ENCODE measurements at places on chromosomes 5 and 9. TPM values are rescaled to one million over a fixed set of nuclear protein-coding genes. Genes with fewer than 3 reads are reported as not detected.
A peak's percentile ranks its signal among the peaks of the same experiment; 100 is the strongest.

NR5A1 gene
- polyA plus RNA-seq, result not detected

HRH2 gene
- polyA plus RNA-seq, result 0.94 TPM

ENC1 gene
- 26.0 TPM for polyA plus RNA-seq

ABCA1 gene
- polyA plus RNA-seq, result 6.4 TPM

PHF24 gene
- 0.23 TPM for polyA plus RNA-seq

RNF183 gene
- polyA plus RNA-seq, result not detected

FAM174A gene
- 31.0 TPM for polyA plus RNA-seq

GRCh38 chr5:160097991-160098390, 21.3 kb downstream of the PWWP2A start:
- DNase-seq, result no peak

GRCh38 chr5:56305001-56305950, 72.1 kb upstream of the ANKRD55 start:
- no peak for DNase-seq

DNA sequence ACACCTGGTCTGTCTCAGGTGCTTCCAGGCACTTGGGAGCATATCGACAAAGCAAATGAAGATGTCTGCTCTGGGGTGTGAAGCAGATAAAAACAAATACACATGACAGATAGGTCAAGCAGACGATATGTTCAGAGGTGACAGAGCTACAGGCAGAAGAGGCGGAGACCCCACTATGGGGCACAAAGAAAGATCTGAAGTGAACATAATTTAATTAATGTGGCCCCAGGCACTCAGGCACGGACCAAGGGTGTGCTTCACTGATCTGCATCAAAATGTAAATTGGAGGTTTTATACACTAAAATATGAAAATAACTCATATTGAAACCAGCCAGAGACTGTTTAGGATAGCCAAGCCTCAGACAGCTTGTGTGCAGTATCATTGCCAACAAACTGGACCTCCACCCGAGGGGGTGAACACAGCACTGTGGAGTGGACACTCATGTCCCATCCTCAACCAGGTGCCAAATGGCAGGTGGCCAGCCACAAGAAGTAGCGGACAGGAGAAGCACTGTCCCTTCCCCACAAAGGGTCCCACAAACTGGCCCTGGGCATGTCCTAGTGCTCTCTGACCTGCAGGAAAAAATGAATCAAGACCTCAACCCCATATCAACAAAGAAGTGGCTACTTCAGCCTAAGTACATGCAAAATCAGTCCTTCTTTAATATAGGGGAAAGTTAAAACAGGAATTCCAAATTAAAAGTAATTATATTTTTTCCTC, 29.2 kb downstream of the ROR2 start:
- DNase-seq, result no peak

GRCh38 chr5:16791036-16791705, 144.9 kb downstream of the MYO10 start:
- peak; percentile 66 for DNase-seq

DNA sequence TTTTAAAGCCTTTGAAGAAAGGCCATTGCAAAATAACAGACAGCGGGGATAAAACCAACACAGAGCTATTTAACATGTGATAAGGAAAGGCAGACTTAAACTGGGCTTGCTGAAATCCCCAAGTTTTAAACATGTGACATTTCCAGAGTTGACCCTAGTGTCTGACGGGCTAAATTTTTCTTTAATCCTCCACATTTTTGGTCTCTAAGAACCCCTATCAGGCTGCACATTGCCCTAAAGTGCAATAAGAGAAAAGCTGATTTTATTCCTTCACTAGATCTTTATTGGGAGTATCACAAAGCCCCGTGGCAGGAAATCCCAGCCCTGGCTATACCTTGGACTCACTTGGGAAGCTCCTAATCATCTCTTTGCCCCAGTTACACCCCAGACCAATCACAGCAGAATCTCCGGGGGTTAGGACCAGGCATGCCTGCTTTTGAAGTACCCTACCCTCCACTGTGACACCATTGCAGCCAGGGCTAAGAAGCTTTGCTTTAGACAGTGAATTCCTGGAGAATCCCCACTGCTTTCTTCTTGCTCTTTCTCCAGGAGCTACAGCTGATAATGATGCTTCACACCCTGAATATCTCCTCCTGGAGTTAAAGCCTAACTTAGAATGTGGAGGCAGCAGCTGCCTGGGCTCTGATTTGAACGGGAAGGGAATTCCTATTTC, 20.1 kb upstream of the COL15A1 start:
- no peak for DNase-seq

GRCh38 chr9:71279151-71279739, 157.8 kb upstream of the TRPM3 start:
- DNase-seq, result peak; percentile 15

GRCh38 chr9:72649127-72649442, 127.7 kb downstream of the TMC1 start:
- no peak for DNase-seq

DNA sequence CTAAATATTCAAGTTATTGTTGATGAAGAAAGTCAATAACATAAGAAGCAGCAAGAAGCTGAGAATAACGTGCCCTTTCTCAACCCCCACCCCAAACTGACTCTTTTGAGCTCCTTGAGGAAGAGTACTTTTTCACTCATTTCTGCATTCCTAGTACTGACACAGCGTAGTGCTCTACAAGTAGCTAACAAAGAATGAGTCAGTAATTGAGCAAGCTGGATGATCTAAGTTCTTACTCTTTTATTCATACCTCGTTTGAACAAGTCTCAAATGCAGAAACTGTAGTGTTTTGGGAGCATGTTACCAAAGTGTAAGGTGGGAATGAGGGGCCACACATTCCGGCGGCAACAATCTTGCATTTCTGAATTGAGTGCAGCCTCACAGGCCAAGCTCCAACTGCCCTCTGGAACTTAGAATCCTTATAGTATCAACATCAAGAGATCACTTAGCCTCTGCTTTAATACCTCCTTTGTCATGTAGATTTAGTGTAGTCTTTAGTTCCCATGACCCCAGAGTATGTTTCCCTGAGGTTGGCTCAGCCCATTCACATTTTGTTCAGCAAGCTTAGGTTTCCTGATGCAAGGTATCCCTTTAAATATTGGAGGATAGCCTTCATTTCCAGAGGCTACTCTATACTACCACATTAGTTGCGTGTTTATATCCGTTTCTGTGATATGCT, 152.0 kb downstream of the PRR16 start:
- no peak for DNase-seq

GRCh38 chr5:141753971-141754713, 72.1 kb upstream of the ARAP3 start:
- DNase-seq, result peak; percentile 33

DNA sequence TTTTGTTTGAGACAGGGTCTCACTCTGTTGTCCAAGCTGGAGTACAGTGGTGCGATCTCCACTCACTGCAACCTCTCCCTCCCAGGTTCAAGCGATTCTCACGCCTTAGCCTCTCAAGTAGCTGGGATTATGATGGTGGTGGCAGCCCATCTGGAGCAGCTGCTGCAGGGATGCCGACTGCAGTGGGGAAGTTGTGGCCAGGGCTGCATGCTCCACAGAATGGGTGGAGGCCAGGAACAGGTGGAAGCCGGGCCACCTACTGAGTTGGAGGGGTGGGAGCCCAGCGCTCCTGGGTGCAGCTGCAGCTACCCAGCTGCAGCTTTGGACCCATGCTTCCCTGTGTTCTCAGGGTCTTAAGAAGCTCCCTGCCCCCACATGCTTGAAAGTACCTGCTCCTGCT, 99.7 kb downstream of the SCAI start:
- DNase-seq, result no peak

DNA sequence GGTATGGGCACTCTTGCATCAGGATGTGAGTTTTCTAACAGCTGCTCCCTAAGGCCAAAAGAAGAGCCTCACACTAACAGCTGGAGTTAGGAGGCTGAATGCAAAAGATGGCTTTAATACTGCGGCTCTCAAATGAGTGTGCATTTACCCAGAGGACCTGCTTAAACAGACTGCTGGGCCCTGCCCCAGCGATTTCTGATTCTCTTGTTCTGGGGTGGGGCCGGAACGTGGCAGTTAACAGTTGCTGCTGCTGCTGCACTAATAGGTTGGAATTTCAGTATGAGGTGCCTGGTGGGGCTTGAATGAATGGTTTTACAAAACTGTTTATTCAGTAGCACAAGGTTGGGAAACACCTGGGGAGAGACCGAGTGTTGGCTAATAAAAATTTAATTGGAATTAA, 26.1 kb downstream of the HMGCR start:
- no peak for DNase-seq

Data from hindlimb muscle (tissue), 1 donor.